Upper lobe of left lung (tissue), 6 donors: ENCODE measurements at places on chromosomes 2 and 18. TPM values are rescaled to one million over a fixed set of nuclear protein-coding genes. Genes with fewer than 3 reads are reported as not detected.

The LINC00305 gene
- not detected for total RNA-seq

The APOB gene
- total RNA-seq = under 0.01 TPM

The MC2R gene
- not detected for total RNA-seq

The CCDC121 gene
- 2.3 TPM for total RNA-seq

The DSEL gene
- 10.7 TPM for total RNA-seq

The HJURP gene
- 3.2 TPM for total RNA-seq

The SATB2 gene
- 1.7 TPM for total RNA-seq

The TCF7L1 gene
- total RNA-seq = 16.8 TPM

The IL1F10 gene
- total RNA-seq = not detected

The C1QL2 gene
- total RNA-seq = not detected

The ATP6V1B1 gene
- 23.0 TPM for total RNA-seq

DNA sequence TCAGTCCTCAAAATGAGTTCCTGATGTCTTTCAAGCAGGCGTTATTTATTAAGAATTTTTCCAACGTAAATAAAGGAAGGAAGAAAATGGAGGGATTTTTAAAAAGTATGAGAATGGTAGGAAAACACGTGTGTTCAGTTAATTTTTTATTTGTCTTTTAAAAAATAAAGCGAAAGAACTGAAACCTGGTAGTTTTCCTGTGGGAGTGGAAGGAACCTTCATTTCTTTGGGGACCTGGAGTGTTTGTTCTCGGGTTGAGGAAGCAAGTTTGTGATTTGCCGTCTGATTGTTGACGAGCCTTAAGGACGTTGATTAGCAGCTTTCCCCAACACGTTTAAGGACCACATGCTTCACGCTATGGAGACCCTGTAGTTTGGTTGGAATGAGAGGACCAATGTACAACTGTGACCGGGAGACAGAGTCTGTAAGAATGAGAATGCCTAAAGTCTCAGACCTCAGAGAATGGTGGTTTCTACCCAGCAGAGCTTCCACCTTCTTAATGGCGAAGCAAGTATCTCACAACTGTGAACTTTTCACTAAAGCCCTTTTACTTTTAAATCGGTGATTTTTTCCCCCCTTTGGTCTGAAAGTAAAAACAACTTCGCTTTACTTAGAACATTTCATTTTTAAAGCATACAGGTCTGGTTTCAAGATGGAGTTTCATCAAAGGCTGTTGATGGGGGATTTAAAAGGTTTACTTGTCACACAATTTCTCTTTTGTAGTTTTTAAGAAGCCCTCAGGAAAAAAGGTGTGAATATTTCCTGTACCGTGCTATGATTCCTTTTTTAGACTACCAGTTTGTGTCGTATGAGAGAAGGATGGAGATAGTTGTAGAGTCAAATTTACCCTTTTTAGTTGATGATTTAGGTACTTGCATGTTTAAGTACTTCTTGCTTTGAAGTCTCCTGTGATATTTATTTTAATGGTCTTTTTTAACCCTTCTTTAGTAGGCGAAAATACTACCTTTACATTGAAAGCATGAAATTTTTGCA is 1.4 kb downstream of the TTC39C start:
- DNase-seq = no peak

DNA sequence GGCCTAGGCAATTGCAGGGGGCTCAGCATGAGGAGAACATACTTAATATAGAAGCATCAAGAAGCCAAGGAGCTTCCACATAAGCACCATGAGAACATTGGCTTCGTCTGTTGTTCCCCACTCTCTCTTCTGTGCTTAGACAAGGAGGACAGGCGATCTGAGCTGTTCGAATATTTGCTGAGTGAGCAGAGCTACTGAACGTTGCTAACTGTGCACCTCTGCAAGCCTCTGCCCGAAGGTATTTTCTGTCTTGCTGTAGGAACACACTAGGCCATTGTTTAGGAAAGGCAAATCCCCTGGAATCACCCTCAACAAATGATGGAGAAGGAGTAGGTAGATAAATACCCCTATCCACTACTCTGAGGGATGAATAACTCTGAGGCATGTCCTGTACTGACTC is 813.8 kb downstream of the DCC start:
- no peak for DNase-seq

DNA sequence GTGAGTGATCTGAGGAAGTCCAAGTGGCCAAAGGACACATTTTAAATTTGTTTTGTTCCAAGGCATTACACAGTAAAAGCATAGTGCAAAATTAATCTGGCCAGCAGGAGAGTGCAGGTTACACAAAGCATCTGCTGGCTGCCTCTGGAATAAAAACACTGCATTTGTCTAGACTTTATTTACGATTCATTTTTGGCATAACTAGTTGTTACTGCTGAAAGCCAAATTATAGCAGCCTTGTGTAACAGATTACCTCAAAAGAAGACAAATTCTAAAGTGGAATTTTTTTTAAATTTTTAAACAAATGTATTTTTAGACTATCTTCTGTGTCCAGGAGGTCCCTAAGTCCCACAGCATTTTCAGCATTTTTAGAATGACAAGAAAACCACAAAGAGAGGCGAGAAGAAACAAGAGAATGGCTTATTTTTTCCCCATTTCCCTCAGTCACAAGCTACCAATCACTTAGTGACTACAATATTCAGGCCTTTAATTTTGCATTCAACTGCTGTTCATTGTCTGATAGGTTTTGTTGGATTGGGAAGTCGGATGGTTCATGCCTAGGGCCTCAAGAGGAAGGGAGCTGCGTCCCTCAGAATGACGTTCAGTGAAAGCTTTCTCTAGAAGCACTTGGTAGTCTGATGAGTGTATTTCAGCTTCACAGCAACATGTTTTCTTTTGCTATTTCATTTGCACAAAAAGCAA is 46.0 kb downstream of the TMEFF2 start:
- DNase-seq = no peak

- no peak for DNase-seq
Observed at GRCh38 chr2:106267997-106268396, 73.9 kb upstream of the UXS1 start.

- DNase-seq = no peak
Observed at GRCh38 chr2:101200676-101201075, 49.5 kb upstream of the TBC1D8 start.

DNA sequence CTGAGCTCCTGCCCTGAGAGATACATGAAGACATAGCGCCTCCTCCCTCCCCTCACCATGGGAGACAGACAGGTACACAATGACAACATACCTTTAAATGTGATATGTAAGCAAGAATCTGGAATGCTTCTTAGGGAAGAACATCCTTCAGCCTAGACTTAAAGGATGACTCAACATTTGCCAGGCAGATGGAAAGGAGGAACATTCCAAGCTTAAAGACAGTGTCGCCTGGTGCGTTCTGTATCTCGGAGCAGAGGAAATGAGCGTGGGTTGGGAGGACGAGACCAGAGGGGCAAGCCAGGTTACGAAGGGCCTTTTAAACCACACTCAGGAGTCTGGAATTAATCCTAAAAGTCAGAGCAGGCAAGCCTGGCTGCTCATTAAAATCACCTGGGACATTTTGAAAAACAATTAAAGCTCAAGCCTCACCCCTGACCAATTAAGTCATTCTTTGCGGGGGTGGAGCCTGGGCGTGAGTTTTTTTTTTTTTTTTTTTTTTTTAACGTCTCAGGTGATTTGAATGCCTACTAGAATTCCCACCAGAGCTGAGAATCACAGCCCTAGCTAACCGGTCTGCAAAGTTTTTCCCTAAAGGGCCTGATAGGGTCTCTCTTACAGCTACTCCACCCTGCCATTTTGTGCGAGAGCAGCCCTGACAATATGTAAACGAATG is 131.2 kb upstream of the SEC11C start:
- no peak for DNase-seq

- DNase-seq = no peak
Observed at GRCh38 chr18:30376515-30376914, 666.0 kb downstream of the DSC3 start.

DNA sequence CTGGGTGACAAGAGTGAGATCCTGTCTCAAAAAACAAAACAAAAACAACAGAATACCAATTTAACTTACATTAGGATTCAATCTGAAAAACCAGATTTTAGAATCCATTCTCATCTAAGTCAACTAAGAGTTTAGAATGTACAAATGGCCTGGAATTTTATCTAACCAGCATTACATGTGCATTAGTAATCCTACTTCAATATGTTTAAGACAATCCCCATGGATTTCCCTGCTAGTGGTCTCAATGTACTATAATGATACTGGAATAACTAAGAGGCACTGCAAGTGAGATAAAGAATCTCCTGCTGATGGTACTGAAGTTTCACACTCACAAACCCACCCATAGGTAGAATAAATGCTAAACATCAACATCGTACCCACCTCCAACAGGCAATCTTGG is 53.9 kb upstream of the DNER start:
- DNase-seq = no peak

DNA sequence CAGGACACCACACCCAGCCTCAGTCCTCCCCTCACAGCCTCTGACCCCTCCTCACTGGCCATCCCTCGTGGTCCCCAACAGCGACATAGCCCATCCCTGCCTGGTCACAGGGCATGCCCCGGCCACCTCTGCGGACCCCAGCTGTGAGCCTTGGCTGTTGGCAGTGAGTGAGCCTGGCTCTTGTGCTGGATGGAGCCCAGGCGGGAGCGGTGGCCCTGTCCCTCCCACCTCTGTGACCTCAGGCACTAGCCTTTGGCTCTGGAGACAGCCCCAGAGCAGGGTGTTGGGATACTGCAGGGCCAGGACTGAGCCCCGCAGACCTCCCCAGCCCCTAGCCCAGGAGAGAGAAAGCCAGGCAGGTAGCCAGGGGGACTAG is 7.9 kb downstream of the DES start:
- peak; percentile 76 for DNase-seq

- DNase-seq = no peak
Observed at GRCh38 chr2:224264259-224264658, 137.6 kb downstream of the FAM124B start.

DNA sequence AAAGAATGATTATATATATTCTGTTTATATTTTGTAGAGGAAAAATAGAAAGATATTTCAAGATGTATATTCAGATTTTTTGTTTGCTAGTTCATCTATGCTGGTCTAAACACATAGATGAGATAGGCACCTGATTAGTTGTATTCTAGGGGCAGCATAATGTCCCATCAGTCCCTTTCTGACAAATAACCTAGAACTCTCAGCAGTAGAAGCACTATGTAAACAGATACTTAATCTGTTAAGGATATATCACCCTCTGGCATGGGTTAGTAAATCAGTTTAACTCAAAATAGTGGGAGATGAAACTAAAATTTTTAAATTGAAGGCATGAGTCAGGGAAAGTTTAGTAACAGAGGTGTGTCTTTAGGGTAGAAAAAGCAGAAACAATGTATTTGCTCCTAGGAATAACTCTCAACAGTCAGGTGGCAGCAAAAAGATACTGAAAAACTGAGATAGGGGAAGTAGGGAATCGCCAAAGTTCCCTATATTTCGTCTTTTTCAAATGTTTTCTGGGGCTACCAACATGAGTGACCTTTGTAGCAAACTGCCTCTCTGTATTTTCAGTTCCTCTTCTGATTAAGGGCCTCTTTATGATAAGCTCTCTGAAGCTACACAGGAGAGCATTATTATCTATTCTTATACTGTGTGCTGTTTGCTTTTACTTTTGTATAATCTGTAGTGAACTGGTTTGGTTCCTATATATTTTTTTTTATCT is 5.7 kb downstream of the PPP1R1C start:
- DNase-seq = no peak

- no peak for DNase-seq
Observed at GRCh38 chr2:28463893-28464292, 32.0 kb upstream of the PLB1 start.

- DNase-seq = peak; percentile 37
Observed at GRCh38 chr18:79420033-79420745, 24.5 kb downstream of the NFATC1 start.

GRCh38 chr2:128313091-128313836 is 5.4 kb downstream of the HS6ST1 start:
- DNase-seq = peak; percentile 18

DNA sequence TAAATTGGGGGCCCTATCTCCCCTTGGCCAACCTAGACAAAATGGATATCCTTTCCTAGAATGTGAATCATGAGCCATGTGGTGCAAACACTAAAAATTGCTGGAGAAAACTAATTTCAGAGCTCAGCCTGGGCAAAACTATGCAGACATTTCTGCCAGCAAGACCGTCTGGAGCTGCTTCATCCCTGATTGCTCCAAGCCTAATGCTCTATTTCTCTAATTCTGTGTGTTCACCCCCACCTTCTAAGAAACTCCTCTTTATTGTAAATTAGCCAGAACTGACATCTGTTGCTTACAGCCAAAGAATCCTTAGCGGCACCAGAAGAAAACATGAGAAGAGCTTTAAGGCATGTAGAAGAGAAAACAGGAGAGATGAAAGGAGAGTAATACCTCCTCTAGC is 337.7 kb upstream of the CHAC2 start:
- no peak for DNase-seq

DNA sequence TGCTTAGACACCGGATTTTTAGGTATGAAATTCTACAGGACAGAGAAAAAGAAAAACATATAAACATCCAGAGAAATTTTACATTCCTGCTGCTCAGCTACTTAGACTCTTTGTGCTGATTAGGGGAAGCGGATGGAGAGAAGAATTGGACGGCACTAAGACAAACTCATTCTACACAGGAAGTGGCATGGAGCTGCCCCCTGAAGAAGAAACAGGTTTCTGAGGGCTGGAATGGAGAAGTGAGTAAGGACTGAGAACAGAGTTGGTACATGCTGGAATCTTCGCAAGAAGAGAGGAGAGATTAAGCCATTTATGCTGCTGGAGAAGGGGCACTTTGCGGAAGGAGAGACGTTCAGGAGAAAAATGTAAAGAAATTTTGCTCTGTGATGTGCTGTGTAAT is 253.0 kb upstream of the ERBB4 start:
- no peak for DNase-seq

GRCh38 chr2:65979446-65979845 is 455.5 kb upstream of the MEIS1 start:
- DNase-seq = no peak

GRCh38 chr18:2540575-2540974 is 30.7 kb downstream of the METTL4 start:
- DNase-seq = no peak

DNA sequence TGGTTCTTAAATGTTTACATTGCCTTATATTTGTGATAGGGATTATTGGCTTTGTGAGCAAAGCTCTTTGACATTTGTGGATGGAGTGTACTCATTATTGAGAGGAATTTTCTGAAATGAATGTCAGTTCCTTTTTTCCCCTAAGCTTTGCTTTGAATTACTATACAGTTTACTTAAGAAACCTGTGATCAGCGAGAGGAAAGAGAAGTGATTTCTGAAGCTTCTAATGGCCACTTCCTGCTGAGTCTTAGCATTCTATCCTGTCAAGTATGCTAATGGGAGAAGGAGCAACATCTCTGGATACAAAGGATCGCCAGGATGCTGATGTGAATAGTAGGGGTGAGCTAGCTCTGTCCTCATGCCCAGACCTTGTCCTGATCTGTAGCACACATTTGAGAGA is 47.8 kb upstream of the MGAT5 start:
- no peak for DNase-seq

DNA sequence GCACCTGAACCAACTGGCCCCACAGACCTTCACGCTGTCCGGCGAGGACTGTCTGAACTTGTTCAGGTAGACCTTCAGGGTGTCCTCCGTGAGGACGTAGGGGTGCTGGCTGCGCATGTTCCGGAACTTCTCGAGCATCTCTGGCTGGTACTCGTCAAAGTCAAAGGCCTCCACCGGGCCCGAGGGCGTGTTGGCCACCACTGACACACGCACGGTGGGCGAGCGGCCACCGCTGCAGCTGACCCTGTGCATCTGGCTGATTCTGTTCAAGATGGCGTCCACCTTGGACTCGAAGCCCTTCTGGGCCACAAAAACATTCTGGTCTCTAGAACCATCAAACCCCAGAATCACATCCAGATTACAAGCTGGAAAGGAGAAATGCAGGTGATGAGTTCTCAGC is 48.3 kb downstream of the COL6A3 start:
- peak; percentile 79 for DNase-seq
